ENCODE measurements at places on chromosomes 5 and 9.

DNA sequence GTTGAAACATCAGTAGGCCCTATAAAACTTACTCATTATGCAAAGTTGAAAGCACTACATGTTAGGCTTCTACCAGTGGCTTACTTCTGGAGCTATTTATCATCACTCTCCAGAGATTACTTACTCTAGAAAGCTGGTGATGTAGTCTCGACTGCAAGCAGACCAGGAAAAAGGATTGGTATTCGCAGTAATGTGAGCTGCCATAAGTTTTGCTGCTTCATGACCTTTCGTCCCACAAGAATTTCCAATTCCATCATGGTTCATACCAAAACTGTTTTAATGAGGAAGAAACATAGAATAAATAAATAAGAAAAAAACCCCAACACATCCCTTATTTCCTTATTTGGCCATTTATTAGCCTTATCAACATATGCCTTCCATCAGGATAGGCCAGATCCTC lies 181.9 kb downstream of the ADAMTS6 start:
- no peak for DNase-seq

DNA sequence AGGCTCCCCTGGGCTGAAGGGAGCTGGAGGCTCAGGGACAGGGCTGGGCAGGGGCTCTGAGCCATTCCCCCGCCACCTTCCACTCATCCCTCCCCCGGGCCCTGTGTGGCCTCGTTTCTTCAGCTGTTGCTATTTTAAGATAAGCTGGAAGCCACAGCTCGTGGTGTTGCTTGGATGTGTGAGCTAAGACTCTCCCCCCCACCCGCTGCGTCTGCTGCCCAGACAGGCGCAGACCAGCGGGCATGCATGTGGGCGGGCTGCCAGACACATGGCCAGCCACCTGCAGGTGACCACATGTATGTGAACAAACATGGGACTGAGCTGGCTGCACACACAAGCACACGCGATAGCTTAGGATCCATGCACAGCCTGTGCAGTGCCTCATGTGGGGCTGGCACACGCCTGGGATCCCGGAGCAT lies 8.7 kb downstream of the SNCB start:
- DNase-seq, result no peak

DNA sequence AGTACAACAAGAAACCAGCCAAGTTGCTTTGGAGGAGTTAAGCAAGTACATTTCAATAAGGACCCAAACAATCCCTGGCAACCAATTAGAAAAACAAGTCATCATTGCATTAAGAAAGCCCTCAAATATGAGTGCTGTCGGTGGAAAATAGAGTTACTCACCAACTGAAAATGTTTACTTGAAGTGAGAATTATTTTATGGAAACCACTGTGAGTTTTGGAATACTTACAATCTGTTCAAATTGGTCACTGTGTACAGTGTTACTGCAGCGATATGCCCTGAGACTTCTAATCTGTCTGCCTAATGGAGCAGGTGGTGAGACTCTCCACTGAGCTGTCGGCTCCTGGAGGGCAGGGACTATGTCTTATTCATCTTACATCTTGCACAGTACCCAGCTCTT lies 1073.2 kb upstream of the DMAC1 start:
- no peak for DNase-seq

- DNase-seq, result no peak
Observed at GRCh38 chr5:80569961-80570786, at the start of gene ANKRD34B. Gene ANKRD34B (minus strand): TSS chr5:80570280. CDS start chr5:80560019, 10,261 bp downstream.

- no peak for DNase-seq
Observed at GRCh38 chr9:116288658-116289057, 135.1 kb downstream of the PAPPA start.
